ENCODE measurements at places on chromosomes 5 and 9.

DNA sequence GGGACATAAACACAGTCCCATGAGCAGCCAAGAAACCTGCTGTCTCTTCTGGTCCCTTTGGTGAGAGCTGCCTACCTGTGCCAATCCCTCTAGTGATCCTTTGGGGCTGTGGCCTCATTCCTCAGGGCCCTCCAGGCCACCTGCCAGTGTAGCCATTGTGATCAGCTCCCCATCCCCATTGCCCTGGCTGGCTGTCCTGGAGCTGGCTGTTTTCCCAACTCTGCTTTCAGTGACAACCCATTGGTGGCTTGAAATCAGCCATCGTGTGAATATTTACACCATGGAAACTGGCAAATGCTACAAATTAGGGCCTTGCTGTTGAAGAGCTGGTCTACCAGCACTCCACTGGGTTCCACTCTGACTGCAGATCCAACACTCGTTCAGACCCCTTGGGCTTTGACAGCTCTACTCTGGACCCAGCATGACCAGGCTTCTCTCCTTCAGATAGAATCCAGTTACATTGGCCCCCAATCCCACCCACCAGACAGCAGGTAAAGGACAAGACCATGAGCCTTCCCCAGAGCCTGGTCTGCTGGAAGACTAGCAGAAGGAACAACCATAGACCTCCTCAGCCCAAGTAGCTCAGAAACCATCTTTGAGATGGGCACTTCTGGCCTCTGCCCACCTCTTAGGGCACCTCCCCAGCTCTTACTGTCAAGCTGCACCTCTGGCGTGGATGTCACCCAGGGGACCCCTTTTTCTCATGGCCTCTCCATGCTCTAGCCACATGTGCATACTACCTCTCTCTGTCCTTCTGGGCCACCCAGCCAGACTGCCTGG, 69.2 kb upstream of the NEK6 start:
- no peak for DNase-seq

GRCh38 chr9:93326056-93326455, 125.4 kb upstream of the FAM120A start:
- no peak for DNase-seq

DNA sequence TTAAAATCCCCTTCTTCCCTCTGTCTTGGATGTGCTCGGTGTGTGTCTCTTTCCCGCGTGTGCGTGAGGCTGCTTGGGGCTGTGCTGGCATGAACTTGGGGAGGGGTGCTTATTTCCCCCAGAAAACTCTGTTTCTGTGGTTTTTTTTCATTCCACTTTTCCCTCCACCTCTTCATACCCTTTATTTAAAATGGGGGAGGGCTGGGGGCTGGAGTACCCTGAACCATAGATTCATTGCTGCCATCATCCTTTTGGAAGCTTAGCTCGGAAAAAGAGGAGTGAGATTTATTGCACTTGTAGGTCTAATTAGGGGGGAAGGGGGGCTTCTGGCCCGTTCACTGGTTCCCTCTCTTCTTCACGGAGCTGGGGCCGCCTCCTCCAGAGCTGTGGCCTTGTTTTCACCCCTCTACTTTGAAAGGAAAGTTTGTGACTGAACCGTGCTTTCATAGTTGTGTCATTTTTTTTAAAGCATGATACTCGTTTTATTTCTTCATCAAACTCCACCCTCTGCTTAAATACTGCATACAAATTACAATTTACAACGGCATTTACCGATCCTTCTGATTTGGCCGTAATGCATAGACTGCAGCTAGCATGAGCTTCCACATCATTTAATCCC, 2.9 kb downstream of the NR2F1 start:
- DNase-seq, result no peak

DNA sequence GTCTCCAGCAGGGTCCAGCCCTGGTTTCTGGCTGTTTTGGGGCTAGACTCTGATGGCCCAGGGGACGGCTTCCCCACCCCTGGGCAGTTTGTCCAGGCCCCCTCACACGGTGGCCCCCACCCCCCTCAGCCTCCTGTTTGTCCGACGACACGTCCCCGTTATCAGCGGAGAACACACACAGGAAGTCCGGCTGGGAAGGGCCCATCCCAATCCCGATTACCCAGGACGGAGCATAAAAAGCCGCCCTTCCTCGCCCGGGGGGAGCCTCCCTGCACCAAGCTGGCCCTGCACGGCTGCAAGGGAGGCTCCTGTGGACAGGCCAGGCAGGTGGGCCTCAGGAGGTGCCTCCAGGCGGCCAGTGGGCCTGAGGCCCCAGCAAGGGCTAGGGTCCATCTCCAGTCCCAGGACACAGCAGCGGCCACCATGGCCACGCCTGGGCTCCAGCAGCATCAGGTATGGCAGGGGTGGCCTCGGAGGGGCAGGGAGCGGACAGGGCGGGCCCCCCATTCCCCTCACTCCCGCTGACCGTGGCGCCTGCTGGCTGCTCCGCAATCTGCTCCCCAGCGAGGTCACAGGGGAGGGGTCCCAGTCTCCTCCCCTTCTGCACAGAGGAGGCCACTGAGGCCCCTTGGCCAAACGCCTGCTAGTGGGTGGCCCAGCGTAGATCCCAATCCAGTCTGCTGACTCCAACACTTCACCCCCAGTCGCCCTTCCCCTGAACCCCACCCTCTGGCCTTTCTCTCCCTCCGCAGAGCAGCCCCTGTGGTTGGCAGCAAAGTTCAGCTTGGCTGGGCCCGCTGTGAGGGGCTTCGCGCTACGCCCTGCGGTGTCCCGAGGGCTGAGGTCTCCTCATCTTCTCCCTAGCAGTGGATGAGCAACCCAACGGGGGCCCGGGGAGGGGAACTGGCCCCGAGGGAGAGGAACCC, at the start of gene EGFL7:
TSS of gene EGFL7 (plus strand) at position 261 of the 926 bp plus-strand sequence. CDS start 5,367 bp downstream, outside the sequence.
- peak; percentile 97 for DNase-seq

DNA sequence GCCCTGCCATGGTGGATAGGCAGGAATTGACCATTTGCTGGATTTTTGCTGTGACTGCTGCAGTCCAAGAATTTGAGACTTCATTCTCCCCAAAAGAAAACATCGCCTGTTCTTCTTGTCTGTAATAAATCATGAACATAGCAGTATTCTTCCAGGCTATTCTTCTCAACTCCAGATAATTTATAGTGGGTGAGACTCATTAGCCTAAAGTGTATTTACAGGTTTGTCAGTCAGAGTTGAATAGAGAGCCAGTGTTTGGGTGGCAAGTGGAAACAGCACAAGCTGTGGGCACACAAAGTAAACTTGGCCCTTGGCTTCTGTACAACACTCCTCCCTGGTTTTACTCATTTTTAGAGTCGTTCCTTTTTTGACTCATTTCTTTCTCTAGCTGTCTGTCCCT, 128.2 kb upstream of the VCAN start:
- DNase-seq, result no peak

DNA sequence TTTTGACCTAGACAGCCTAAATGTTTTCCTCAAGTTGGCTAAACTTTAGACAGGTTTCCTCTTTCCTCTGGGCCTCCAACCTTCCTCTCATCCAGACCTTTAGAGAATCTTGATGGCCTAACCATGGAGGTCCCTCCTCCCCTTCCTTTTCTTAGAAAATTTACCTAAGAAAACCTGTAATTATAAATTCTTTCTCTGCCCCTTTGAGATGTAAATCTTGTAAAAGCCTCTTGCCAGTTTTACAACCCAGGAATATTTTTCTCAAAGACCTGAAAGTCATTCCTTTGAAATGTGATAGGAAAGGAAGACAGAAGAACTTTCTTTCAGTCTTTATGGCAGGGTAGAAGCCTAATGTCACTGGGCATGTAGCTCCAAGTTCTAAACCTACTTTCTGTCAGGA, 1752.6 kb upstream of the C9orf72 start:
- DNase-seq, result no peak

DNA sequence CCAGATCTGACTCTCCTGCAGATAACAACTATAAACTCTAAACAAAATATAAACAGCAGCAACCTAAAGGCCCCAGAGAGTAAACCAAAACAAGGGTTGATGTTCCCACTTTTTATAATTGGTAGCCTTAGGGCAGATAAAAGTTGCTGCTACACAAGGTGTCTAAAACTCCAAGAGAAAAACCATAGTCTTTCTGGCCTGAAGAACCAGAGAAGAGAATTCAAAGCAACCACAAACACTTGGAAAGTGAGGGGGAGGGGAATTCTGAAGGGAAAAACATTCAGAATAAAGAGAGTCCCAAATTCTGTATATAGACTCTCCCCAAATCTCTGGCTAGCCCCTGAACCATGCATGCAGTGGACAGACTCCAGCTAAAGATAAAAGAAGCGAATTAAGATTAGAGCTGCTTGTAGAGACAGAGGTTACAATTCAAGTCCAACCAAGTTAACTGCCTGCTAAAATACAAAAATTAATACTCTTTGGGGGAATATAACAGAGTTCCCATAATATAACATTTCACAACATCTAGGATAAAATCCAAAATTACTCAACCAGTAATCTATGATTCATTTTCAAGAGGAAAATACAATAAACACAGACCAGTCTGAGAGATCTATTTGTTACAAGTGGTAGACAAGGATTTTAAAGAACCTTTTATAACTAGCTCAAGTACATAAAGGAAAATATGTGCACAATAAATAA, 37.5 kb upstream of the RGMB start:
- no peak for DNase-seq

DNA sequence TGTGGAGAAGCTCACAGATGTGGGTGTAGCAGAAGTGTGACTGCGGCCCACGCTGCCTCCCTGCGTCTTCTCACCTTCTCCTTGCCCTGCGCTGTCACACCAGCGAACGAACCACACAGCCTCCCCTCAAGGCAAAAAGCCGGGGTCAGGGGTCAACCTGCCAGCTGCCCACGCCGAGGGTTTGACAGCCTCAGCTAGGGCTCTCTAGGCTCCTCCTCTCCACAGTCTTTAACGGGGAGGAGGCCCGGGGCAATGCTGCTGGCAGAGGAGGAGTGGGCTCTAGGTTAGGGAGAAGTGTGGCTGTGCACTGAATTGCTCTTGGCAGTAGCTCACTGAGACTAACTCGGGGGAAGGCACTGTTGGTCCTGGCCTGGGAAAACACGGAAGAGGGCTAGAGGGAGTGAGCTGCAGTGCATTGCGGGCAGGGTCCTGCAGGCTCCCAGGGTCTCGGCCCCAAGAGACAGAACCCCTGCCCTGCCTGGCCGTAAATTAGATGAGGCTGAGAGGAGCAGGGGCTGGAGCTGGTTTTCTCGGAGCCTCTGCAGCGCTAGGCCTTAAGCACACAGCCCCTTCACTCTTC, 4.2 kb upstream of the TRIM52 start:
- no peak for DNase-seq

DNA sequence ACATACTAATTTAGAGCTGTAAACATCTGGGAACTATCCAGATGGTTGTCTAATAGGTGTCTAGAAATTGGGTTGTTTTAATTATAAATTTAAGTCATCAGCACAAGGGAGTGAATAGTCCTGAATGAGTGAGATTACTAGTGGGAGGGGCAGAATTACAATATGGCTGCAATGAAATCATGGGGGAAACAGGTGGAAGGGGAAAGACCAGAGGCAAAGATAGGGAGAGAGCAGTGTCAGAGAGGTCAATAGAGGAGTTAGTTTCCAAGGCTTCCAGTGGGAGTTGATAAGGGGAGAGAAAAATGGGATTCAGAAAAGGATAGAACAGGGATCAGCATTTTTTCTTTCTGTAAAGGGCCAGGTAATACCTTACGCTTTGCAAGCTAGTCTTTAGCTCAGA, 8.9 kb downstream of the AK6 start:
- peak; percentile 17 for DNase-seq

- no peak for DNase-seq
Observed at GRCh38 chr5:153515301-153515700, 24.8 kb downstream of the GRIA1 start.

- no peak for DNase-seq
Observed at GRCh38 chr5:102902647-102903046, 147.5 kb downstream of the PAM start.

- DNase-seq, result no peak
Observed at GRCh38 chr5:56964173-56964572, 12.2 kb upstream of the MIER3 start.

- DNase-seq, result no peak
Observed at GRCh38 chr9:72681283-72681630, 159.8 kb downstream of the TMC1 start.

DNA sequence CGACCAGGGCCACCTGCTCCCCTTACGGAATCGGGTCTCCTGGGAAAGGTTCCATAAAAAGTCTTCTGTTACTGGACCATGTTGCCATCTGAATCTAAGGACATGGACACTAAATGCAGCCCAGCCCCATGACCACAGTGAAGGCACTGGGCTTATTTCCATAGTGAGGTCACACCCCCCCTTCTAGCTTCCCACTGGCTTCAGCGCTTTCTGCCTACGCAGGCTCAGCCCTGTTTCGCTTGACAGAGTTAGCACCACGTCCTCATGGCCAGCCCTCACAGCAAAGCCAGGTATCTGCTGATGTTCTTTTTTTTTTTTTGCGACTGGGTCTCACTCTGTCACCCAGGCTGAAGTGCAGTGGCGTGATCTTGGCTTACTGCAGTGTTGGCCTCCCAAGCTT, 14.1 kb downstream of the UCK1 start:
- no peak for DNase-seq

- no peak for DNase-seq
Observed at GRCh38 chr9:27192291-27192960, 83.4 kb downstream of the TEK start.

DNA sequence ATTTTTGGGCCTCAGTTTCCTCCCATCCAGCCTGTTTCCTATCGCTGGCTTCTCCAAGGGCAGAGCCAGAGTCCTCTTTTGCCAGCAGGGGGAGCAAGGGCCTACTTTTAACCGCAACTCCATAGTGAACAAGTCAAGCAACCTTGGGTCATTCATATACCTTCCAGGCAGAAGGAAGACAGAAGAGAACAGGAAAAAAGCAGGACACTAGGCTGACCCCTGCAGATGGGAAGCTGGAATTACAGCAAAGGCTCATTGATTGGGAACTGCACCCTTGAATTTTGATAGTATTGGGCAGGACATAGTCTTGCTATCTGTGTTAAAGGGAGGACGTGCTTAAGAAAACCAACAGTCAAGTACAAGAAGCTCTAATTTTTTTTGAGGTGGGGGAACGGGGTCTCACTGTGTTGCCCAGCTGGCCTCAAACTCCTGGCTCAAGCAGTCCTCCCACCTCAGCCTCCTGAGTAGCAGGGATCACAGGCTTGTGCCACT, 30.1 kb downstream of the QRFP start:
- peak; percentile 97 for DNase-seq

GRCh38 chr9:16572005-16572734, 298.3 kb downstream of the BNC2 start:
- DNase-seq, result no peak

DNA sequence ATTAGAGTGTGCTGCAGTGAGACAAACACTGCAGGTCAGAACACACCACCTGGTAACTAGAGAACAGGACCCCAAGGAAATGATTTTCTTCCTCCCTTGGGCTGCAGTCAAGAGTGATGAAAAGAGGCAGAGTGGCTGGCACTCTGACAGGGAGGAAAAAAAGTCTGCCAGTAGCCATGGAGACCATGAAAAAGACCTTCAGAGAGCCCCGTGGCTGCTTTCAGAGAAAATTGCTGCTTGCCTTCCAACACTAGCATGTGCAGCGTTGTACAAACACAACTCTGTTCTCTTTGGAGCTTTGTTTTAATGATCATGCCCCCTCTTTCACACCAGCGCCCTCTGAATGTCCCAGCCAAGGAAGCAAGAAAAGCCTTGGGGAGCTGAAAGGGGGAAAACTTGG, 68.8 kb downstream of the ANKRD55 start:
- DNase-seq, result no peak

GRCh38 chr5:72812488-72812887, 4.0 kb upstream of the TNPO1 start:
- DNase-seq, result no peak
